ENCODE measurements at places on chromosomes 2 and 18.

DNA sequence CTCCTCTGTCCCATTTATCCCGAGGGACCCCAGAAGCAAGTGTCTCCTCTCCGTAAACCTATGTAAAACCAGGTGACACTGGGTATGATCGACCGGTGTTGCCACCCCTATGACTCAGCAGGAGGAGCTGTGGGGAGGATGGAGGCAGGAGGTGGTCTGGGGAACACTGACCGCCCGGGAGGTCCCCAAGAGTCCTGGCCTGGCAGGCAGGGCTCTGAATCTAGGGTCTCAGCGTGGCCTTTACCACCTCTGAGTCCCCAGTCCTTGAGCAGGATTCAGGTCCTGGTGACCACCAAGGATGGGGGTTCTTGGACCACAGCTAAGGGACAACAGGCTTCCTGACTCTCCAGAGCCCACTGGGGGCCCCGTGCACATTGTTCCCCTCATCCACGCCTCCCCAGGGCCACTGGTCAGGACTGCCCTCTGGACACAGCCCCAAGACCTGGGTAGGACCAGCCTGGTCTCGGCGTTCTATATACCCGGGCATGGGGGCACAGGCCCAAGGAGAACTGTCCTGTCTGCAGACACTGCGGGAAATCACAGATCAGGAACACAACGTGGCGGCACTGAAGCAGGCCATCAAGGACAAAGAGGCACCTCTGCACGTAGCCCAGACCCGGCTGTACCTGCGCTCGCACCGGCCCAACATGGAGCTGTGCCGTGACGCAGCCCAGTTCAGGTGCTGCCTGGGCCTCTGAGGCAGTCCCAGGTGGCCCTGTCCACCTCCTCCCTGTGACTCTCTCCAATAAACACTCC, 4.0 kb downstream of the TEKT4 start:
- no peak for DNase-seq

DNA sequence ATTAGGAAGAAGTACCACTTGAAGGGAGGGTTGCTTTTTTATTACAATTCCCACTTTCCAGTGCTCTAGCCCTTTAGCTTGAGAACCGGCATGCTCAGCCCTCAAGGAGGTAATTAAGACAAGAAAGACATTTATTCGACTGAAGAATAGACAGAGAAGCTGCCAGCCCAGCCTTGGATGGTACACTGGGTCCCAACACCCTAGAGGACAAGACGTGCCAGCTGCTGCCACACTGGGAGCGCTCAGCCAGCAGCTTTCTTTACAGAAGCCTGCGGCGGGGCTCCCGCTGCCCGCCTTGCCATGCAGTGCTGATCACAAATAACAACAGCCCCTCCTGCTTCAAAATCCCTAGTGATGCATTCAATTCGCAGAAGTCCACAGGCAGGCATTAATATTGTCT, 746.3 kb upstream of the RAB6C start:
- DNase-seq: no peak

GRCh38 chr2:164967361-164967760, 12.0 kb upstream of the SLC38A11 start:
- no peak for DNase-seq

DNA sequence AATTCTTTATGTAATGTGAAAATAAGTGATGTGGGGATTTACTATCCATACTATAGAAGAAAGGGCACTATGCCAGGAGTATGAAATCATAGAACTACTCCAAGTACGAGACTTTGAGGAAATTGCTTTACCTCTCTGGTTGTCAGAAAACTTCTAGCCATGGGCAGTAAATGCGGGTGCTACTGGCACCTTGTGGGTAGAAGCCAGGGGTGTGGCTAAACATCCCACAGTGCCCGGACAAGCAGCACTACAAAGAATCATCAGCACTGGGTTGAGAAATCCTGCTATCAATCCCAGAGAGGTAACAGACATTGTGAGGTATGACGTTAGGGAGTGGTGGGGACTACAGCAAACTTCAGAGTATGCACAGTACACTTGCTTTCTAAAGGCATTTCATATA, 453.5 kb upstream of the TNP1 start:
- DNase-seq: no peak

- DNase-seq: no peak
Measured at GRCh38 chr2:216507220-216508160, 8.8 kb downstream of the RPL37A start.

Data from kidney (tissue), 22 donors.